HuH-7 (cell line): ENCODE measurements at places on chromosomes 1 and 21.

DNA sequence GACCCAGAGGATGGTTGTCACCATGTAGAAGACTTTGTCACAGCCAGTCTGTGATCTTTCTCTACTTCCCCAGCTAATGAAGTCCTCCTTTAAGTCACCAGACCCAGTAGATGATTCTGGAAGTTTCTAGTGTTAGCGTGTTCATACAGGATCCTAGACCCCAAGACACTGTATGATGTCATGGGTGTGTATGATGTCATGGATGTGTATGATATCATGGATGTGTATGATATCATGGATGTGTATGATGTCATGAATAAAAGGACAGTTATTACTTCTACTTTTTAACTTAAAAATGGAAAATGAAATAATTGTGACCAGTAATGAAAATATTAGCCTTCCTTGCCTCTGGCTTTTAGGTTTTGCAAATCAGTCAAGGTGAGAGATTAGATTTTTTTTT lies 260.0 kb downstream of the FMN2 start:
- no peak for DNase-seq

DNA sequence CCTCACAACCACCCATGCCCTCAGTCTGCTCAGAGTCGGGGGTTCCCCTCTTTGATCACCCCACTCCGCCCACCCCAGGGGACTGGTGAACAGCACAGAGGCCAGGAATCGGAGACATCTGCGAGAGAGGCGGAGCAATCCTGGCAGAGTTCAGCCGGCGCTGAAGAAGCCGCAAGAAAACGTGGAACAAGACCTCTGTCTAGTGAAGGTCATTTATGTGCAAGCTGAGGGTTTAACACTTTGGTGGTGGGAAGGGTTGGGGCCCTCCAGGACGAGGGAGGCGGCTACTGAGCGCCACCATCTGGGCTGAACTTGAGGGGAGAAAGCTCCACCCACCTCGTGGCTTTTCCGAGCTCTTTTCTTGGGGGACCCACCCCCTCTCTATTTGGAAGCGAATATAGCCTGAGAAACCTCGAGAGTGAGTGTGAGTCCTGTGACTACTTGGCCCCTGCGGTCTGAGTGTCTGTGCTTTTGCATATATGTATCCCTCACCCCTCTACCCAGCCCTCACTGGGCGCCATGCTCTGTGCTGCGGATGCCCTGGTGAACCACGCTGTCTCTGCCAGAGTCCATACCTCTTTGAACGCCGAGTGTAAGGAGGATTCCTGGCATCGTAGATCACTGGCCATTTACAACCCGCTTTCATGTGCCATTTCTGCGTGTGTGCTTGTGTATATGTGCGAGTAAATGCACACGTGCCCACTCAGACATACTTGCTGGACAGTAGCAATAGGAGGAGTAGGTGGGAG lies 1.2 kb upstream of the EPHA10 start:
- no peak for DNase-seq

DNA sequence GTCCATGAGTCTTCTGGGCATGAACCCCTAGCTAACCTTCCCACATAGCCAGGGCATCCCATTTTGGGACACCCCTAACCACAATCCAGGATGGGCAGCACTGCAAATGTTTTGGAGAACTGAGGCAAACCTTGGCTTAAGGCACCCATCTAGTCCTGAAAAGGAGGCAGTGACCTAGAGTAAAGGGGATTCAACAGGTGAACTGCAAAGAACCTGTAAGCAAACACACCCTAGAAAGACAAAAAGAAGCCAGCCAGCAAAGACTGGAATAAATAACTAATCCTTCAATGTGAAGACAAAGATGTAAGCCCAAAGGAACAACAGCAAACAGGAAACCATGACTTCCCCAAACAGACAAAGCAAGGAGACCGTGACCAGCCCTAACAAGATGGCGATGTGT lies 56.8 kb upstream of the PPIH start:
- no peak for DNase-seq

DNA sequence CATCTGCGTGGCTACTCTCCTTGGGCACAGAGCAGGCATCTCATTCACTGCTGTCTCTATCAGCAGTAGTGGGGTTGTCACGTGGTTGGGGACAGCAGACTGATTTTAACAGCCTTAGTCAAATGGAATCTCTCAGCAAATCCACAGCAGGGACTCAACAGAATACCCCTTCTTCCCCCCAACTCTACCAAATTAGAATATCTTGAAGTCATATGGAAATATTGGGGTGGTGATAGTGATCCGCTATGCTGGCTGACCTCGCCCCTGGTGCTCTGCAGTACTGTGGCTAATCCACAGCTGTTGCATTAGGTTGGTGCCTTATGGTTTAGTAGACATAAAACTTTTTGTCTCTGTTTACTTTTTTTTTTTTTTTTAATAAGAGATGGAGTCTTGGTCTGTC lies 23.9 kb downstream of the HHAT start:
- no peak for DNase-seq

GRCh38 chr1:31387612-31388011 lies 14.7 kb upstream of the FABP3 start:
- DNase-seq, result no peak

GRCh38 chr1:232287676-232288569 lies 342.0 kb downstream of the SIPA1L2 start:
- no peak for DNase-seq

DNA sequence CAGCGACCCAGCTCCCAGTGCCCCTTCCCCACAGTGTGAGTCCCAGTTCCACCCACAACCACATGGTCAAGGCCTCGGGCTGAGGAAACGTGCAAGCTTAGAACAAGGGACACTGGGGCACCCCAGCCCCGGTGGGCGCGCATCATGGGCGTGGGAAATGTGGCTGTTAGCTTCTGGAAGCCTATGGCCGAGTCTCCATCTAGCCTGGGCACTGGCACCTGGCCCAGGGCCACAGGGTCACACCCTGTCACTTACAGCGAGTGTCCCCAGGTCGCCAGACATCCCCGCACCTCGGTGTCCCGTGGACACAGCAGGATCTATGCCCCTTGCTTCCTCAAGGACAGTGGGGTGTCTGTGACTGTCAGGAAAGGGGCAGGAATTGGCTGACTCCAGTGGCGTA lies 37.0 kb upstream of the COL6A1 start:
- no peak for DNase-seq

GRCh38 chr1:221440658-221441057 lies 301.2 kb downstream of the DUSP10 start:
- no peak for DNase-seq

- DNase-seq, result no peak
Observed at GRCh38 chr21:29256126-29256910, 42.4 kb upstream of the BACH1 start.

GRCh38 chr1:32272557-32273390 lies 19.1 kb upstream of the HDAC1 start:
- no peak for DNase-seq

DNA sequence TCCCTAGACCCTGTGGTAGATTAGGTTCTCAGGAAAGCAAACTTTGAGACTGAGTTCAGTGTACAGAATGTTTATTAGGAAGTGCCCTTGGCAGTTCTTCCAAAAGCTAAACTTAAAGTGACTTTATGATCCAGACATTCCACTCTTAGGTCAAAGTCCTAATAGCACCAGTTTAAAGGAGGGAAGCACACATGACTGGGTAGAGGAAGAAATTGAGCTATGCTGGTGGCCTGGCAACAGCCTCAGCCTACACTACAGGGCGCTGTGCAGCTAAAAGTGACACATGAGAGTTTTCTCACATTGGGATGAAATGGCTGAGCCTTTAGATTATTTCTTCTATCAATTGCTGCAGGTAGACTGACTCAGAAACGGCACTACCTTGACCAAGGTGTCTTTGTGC lies 280.4 kb downstream of the BRINP2 start:
- peak; percentile 19 for DNase-seq

DNA sequence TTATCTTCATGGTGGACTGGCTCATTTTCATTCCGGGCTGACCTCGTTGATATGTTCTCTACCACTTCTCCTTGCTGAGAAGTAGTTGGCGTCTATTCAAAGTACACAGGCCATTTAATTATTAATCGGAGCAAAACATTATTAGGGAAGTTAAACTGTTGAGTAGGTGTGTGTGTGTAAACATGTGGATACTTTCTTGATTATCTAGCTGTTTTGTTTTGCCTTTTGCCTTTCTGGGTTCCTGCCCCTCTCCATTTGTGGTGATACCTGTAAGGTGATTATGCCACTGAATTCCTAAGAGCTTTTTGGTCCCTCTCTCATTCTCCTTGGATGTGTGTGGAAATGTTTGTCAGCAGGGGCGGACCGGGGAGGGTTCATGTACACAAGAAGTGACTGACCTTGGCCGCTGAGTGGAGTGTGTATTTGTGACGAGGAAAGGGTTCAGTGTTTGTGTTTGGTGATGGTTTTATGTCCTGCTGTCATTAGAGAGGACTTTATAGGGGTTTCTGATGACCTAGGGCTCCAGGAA lies 56.6 kb upstream of the PPP2R5A start:
- DNase-seq, result peak; percentile 46

DNA sequence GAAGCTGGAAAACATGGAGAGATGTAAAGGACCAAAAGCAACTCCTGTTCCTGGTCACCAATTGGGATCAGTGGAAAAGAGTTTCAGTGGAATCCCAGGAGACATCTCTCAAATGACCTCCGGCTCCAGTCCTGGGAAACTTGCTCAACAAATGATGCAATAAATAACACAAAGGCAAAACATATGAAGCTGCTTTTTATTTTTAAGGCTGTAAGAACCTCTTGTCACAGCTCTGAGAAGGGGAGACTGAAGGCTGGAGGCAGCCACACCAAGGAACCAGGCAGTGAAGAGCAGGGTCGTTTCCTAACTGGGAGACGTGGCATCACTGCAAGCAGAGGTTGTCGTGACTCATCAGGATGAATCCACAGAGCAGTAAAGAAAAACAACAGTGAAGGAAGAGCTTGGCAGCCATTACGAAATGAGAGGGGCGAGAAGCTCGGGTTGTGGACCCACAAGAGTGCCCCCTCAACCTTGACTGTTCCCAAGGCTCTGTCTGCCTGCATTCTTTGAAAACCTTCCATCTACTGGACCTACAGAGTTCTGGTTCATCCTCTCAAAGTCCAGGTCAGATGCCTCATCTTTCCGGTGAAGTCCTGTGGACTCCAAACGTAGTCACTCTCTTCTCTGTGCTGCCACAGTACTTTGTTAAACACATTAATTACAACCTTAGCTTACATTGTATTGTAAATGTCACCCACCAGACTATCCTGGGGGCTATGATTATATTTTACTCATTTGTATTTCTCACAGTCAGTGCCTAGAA lies 32.1 kb downstream of the JAK1 start:
- peak; percentile 14 for DNase-seq

GRCh38 chr1:223062177-223062576 lies 80.9 kb downstream of the TLR5 start:
- DNase-seq, result no peak

DNA sequence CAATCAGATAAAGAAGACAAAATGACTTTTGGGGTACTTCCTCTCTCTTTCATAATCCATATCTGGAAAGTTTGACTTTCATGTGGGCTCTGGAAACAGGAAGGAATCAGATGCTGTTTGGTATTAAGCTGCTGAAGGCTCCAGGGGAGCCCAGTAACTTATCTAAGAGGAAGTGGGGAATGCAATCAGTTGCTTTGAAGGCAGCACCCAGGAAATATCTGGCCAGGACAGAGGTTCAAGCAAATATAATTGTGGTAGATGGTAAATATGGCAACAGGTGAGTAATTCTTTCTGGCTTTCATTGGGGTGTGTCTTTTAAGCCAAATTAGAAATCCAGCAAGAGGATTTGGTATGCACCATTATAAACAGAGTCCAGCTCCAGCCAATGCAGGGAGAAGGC lies 44.4 kb downstream of the COLGALT2 start:
- no peak for DNase-seq
